HS-5 (cell line): ENCODE measurements at places on chromosomes 12 and 14.

- no peak for DNase-seq
Observed at GRCh38 chr14:58146399-58146798, 5.6 kb downstream of the ARMH4 start.

GRCh38 chr14:22408547-22408946 lies 180.5 kb downstream of the DAD1 start:
- DNase-seq, result no peak

GRCh38 chr12:5498076-5498475 lies 66.2 kb downstream of the NTF3 start:
- no peak for DNase-seq

GRCh38 chr12:27824126-27824842 lies 44.2 kb upstream of the MANSC4 start:
- no peak for DNase-seq

GRCh38 chr12:81259360-81259759 lies 181.5 kb downstream of the ACSS3 start:
- DNase-seq, result no peak

DNA sequence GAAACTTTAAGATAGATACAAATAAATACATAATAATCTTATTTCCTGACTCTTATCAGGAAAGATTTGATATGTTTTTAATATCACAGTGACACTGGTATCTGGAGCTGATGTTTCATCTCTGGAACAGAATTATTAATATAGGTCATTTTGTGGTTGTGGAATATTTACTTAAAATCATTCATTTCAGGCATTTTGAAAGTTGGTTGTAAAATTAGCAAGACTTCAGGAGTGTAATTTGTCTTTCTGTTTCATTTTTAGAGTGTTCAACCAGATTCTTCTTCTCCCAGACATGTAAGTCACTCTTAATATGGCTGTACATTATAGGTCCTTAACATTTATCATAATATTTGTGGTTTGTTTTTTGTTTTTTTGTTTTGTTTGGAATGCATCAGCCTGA lies 115.7 kb downstream of the PCNX1 start:
- no peak for DNase-seq

DNA sequence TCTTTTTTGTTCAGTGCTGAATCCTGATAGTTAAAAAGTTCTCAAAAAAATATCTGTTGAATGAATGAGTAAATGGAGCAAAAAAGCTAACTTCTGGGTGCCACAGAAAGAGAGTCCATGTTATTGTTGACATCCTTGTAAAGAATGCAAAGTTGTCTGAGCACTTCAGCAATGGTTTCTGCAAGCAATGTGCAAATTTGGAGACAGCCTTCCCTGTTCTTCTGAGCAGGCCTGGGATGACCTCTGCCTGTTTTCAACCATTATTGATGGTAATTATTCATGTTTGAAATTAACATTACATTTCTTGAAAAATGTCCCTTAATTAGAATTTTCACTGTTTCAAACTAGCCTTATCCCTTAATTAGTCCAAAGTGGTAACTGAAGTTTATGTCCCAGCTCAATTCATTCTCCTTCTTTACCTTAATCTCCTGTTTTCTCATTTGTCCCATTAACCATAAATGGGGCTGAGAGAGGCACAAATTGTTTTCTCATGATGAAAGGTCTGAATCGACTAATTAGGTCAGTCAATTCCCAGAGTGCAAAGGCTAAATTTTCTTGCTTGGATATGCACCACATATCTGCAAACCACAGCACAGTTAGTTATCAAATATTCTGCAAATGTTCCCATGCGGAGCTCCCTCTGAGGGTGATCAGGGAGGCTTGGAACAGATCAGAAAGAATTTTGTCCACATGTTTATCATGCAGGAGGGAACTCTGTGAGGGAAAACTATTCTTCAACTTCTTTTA lies 139.4 kb upstream of the KRR1 start:
- no peak for DNase-seq
